Cortex of kidney (tissue), 1 donor: ENCODE measurements at places on chromosomes 3 and 15.

DNA sequence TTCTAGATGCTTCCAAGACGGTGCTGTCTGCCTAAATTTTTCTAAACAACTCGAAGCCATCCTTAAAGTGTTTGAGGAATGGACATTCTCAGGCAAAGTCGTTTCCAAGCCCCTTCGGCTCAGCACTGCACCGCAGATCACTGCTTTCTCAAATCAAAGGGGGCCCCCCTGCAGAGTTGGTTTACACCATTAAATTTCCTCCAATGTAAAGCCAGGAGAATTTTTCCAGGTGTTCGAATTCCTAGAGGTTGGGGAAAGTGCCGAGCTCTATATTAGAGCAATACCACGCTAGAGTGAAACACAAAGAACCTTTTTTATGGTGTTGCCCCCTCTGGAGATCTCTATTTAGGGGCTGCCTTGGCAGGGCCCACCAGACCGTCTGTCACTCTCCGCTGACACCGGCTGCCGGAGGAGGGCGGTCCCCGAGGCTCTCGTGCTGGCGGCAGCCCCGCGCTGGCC lies 277.9 kb upstream of the NR2F2 start:
- DNase-seq: no peak

- DNase-seq: no peak
Observed at GRCh38 chr3:127162947-127163645, 29.8 kb upstream of the PRR23E start.

- no peak for DNase-seq
Observed at GRCh38 chr3:12897381-12898289, 56.3 kb upstream of the RPL32 start.

- no peak for DNase-seq
Observed at GRCh38 chr3:195692781-195693427, 27.9 kb upstream of the MUC20 start.

DNA sequence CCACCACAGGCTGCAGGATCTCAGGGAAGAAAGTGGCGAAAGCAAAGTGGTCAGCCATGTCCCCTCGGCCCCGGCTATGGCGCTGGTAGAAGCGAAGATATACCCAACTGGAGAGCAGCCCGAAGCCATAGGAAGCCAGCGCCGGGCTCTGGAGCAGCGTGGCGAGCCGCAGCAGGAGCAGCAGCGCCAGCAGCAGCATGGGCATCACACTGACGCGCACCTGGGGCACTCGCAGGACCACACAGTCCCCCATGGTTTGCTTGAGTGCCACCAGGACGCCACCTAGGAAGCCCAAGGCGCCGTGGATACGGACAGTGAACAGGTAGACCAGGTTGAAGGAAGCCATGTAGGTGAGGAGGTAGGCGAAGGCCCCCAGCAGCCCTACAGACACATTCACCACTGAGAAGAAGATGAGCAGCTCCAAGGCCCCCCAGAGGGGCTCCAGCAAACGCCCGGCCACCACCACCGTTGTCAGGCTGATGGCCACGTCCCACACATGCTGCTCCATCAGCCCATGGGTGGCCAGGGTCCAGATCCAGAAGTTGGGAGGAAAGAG lies 888 bp downstream of the TMEM115 start:
- DNase-seq: no peak

GRCh38 chr3:72482589-72483321 lies 365.5 kb downstream of the SHQ1 start:
- no peak for DNase-seq

GRCh38 chr3:66617351-66617750 lies 116.5 kb upstream of the LRIG1 start:
- DNase-seq: no peak

DNA sequence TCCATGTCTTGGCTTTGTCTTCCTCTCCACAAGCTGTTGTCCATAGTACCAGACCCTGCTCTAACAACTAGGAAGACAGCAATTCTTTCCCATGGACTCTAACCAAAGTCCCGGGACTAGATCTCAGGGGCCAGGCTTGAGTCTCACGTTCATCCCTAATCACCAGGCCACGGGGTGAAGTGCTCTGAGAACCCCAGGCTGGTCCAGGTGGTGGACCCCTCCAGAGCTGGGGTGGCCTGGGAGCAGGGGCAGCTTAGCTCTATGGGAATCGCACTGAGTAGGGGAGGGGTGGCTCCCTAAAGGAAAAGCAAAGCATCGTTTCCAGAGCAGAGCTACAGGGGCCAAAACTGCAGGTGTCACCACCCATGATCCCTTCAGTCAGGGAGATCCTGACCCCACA lies 150.9 kb downstream of the TPRA1 start:
- no peak for DNase-seq

DNA sequence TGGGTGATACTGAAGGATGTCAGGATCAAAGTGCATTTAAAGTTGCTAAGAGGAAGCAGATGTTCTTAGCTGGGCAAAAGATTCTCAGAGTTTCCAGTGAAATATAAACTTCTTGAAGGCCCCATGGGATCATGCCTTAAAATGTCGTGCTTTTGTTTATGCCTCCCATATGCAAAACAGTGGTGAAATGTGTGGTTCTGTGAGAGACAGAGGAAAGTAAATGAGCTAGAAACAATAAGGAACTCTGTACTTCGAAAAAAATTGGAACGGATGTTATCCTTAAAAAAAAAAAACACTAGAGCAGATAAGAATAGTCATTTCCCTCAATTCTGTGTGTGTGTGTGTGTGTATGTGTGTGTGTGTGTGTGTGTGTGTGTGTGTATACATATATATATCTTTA lies 497.0 kb upstream of the TBL1XR1 start:
- no peak for DNase-seq

DNA sequence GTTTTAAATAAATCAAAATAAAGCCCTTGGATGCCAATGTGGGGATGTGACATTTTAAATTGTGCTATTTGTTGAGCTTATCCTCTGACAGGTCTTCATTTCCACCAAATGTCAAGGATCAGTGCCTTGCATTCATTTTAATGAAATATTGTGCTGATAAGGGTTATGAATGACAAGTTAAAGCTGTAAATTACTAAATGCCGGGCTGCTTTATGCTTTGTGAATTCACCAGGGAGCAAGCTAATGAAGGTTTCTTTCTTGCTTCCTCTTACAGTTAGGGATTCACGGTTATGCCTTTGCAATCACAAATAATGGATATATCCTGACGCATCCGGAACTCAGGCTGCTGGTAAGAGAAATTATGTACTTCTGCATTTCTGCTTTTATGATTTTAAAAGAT lies 81.7 kb downstream of the LRTM1 start:
- DNase-seq: no peak

DNA sequence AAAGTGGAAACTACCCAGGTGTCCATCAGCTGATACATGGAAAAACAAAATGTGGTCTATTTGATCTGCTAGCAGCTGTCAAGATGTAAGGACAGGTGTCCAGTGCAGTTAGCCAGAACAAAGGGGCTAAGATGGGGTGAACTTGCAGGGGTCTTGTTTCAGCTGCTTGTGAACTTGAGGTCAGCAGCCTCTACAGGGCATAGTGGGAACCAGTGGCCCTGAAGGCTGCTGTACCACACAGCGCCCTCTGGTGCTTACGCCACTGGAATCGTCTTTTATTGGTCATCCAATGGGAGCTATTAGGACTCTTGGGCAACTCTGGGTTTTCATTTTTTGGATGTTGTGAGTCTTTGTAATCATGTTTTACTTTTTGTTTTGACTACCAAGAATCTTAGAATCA lies 62.2 kb upstream of the CTSH start:
- no peak for DNase-seq

- no peak for DNase-seq
Observed at GRCh38 chr3:14424711-14425580, 22.5 kb downstream of the SLC6A6 start.

- DNase-seq: no peak
Observed at GRCh38 chr3:122031123-122031468, 9.0 kb upstream of the ILDR1 start.

DNA sequence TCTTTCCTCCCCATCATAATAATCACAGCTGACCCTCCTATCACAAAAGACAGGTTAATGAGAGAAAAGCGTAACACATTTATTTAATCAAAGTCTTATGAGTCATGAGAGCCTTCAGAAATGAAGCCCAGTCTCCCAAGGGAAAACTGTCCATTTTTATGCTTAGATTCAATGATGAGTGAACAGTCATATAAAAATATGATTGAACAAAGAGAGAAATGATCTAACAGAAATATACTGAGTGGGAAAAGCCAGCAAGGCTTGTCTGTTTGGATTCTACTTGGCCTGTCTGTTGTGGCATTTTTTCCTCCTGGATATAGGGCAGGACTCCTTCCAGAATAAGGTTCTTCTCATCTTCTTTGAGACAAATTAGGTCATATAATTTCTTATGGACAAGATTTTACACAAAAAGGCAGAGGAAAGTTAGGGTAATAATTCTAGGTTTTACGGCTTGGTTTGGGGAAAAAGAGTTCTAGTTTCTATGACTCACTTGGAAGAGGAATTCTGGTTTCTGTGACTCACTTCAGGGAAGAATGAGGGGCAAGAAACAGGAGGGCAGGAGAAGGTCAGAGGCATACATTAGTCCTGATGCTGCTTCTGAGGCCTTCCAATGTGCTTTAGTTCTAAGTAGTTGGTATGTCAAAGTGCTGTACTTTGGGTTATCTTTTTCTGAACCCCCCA lies 534.2 kb downstream of the ZIC1 start:
- DNase-seq: no peak

GRCh38 chr3:151015767-151016477 lies 43.4 kb upstream of the CLRN1 start:
- DNase-seq: no peak

- DNase-seq: no peak
Observed at GRCh38 chr15:92910451-92910850, 10.3 kb downstream of the CHD2 start.

DNA sequence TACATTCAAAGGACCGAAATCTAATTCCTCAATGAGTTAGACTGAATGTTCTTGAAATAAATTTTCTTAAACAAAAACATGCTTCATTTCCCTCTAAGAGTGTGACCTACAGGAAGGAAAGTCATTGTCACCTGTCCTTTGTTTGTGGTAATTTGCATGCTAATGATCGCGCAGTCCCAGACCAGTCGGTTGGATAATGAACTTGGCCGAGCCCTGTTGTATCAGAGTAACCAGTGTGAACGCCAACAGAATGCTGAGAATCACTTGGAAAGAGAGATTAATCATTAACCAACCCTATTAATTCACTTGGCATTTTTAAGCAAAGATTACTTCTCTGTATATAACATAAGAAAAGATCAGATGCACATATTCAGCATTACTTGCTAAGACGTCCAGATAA lies 8.1 kb upstream of the ARNT2 start:
- no peak for DNase-seq

DNA sequence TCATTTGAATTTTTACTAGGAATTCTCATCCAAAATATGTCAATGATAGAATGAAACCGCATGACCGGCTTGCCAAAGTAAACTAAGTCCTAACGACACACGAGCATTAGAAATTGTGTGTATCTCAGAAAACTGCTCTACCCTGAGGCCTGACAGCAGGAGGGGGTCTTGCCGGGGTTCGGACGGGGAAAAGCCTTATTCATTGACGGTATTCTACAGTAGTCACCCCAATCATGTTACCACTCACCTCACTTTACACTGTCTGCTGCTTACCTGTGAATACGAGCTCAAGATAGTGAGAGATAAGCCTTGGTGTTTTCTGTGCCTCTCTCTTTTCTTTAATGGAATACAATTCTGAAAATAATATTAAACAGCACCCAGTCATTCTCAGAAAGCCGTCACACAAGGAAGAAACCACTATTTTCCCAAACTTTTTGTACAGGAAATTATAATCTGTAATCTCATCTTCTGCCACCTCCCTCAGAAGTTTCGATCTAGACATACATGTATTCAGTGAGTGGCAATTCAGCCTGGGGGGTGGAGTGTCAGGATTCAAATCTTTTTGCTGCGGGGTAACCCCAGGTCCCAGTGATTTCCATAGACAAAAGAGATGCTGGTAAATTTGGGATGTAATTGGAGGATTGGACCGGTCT lies 492 bp upstream of the FAM43A start:
- no peak for DNase-seq

GRCh38 chr3:42264399-42265058 lies 1.5 kb downstream of the CCK start:
- DNase-seq: no peak

DNA sequence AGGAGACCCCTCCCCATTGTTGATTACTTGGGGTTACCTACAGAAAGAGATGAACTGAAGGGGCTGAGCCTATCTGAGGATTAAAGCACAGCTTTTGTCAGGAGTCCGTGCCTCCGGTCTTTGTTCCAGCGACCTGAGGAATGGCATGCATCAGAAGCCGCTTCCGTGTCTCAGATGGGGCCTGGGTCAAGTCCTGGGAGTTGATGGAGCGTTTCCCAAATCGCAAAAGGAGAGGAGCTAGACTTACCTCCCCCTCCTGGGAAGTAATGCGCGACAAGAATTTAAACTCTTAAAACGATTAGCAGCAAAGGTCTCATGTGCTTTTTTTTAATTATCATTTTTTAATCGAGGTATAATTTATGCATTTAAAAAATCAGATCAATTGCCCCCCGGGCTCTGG lies 983 bp upstream of the ALDH1A3 start:
- no peak for DNase-seq

DNA sequence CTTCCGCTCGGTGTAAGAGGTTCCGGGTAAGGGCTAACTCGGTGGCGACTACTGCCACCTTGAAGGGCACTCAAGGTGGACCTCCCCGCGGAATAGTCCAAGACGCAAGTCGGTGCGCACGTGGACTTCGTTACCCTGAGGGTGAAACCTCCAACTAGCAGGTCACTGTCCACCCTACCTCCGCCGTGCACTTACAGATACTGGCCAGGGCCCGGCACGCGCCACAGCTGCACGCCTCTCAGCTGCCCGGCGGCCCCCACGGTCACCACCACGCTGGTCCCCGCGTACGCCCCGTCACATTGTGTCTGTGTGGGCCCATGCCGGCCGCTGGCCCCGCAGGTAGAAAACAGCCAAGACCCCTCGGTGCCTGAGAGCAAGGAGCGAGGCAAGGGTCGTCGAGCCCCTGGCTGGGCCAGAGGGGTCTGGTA lies 1.1 kb downstream of the LTK start:
- DNase-seq: no peak

GRCh38 chr3:120710369-120710768 lies 28.3 kb upstream of the HGD start:
- DNase-seq: no peak

GRCh38 chr3:102916532-102916931 lies 481.7 kb downstream of the ZPLD1 start:
- no peak for DNase-seq
